ENCODE measurements at places on chromosomes 6 and 20. TPM values are rescaled to one million over a fixed set of nuclear protein-coding genes. Genes with fewer than 3 reads are reported as not detected.

DNA sequence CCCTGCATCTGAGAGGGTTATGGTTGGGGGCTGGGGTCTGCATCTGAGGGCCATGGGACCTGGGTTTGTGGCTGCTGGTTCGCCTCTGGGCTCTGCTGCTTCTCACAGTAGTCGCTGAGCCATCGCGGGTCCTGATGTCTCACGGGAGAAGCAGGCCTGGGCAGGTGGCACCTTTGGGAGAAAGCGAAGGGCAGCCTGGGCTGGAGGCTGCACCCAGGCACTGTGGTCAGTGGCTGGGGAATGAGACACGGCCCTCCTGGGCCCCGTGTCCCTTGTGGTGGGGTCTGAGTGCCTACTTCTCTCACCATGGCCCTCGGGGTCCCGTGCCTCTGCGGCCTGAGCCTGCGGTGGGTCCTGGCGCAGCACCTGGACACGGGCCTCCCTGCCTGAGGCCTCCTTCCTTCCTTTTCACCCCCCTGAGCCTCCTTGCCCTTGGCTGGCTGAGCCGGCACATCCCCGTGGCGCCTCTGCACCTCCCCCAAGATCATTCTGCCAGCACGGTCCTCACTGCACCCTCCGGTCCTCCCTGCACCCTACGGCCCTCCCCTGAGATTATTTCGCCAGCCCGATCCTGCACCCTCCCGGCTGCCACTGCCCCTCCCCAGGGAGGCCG is 206.0 kb downstream of the ERMARD start:
- DNase-seq = no peak
- no peaks in the 10 kb centered on the region for H3K4me1 ChIP-seq

DNA sequence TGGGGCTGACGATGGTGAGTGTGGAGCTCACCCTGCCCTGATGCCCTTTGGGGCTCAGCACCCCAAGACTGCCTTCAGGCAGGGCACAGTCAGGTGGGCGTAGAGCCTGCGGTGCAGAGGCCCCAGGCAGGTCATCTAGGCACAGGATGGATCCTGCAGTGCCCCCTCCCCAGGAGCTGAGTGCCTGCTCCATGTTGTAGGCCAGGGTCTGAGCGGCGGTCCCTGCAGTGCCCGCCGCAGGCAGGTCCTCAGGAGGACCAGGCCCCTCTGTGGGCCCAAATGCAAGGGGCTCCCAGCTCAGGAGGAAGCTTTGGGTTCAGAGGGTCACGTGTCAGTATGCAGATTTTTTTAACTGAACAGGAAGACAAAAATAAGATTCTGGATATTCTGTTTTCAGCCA is 2.8 kb downstream of the MRGBP start:
- no peak for DNase-seq
- H3K27me3 ChIP-seq = no peaks in the 10 kb centered on the region

GRCh38 chr6:55198715-55199114 is 24.4 kb downstream of the HCRTR2 start:
- no peaks in the 10 kb centered on the region for H3K27me3 ChIP-seq
- peak; percentile 3 for DNase-seq
- no peak overlapping the region for H3K27ac ChIP-seq
- H3K4me3 ChIP-seq = no peak overlapping the region

GRCh38 chr6:5053864-5054244 is 31.3 kb upstream of the PPP1R3G start:
- no peak overlapping the region for H3K4me3 ChIP-seq
- no peak overlapping the region for H3K27ac ChIP-seq
- H3K27me3 ChIP-seq = no peaks in the 10 kb centered on the region
- no peak for DNase-seq
- peaks cover 6% of the 10 kb centered on the region for H3K4me1 ChIP-seq

- DNase-seq = no peak
- no peaks in the 10 kb centered on the region for H3K27me3 ChIP-seq
- H3K27ac ChIP-seq = no peak overlapping the region
These were observed 988.7 kb downstream of the KIF16B start for GRCh38 chr20:15584507-15584906.

DNA sequence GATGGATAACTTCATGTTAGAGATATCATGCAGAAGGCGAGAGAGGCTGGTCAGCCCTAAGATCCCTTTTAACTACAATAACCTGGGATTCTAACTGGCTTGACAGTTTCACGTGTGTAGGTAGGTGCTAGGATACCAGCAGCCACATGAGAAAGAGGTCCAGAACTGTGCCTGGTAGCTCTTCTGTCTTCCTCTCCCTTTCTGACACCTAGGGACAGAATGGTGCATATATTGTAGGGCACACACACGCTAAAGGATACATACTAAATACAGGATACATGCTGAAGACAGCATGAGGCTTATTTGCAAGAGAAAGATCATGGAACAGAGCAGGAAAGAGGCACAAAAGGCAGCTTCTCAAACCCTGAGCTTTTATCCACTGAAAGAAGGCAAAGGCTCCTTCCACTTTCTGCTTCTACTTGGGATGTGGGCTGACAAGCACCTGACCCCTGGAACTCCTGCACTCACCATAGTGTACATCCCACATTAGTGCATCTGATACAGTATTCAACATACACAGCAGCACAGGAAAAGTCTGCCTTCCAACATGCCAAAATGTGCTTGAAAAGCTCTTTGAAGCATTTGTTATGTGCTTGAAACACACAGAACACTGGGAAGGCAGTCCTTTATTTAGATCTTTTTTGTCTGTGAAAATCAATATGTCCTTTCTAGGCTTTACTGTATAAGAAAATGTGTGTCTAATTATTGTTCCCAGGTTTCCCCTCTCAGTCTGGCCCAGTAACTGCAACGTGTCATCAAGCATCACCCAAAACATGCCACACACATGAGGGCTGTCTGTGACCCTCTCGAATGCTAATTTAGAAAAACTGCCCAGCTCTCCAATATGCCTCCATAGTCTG is 3.2 kb downstream of the SLC22A23 start:
- H3K27ac ChIP-seq = no peak overlapping the region
- peaks cover 6% of the 10 kb centered on the region for H3K36me3 ChIP-seq
- H3K4me1 ChIP-seq = peaks cover 7% of the 10 kb centered on the region
- H3K4me3 ChIP-seq = no peak overlapping the region
- DNase-seq = no peak
- H3K27me3 ChIP-seq = no peaks in the 10 kb centered on the region

- no peaks in the 10 kb centered on the region for H3K4me1 ChIP-seq
- no peak overlapping the region for H3K27ac ChIP-seq
- H3K4me3 ChIP-seq = no peak overlapping the region
- H3K27me3 ChIP-seq = no peaks in the 10 kb centered on the region
- DNase-seq = no peak
These were observed 4.2 kb upstream of the UBE2J1 start for GRCh38 chr6:89356642-89357170.

- H3K4me3 ChIP-seq = no peak overlapping the region
- peak; percentile 45 for DNase-seq
- no peak overlapping the region for H3K27ac ChIP-seq
- no peaks in the 10 kb centered on the region for H3K4me1 ChIP-seq
- H3K27me3 ChIP-seq = peaks cover 38% of the 10 kb centered on the region
These were observed 114.3 kb upstream of the SYNCRIP start for GRCh38 chr6:85756982-85757381.

DNA sequence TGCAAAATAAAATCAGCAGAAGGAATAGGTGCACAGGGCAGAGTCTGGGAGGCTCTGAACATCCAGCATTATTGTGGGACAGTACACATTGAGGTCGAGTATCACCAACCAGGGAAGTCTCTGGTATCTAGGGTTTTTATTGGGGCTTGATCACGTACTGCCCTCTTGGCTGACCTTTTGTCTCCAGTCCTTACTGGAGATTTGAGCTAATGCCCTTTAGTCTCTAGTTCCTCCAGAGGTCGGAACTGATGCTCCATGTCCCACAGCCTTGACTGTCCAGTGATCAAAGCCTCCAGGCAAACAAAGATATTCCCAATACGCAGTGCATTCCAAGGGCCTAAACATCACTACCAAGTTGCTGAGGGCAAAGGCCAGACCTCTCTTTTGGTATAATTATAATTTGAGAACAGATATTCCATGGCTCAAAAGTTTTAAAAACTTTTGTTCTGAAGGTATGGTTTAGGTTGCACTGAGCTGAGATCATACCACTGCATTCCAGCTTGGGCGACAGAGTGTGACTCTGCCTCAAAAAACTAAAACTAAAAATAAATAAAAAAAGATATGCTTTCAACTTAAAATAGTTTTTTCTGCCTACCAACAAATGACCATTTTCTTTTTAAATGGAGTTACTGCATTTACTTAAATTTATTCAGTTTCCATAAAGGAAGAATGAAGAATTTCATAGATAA is 56.9 kb upstream of the DYNLRB1 start:
- no peak overlapping the region for H3K4me3 ChIP-seq
- H3K27me3 ChIP-seq = no peaks in the 10 kb centered on the region
- peaks cover 71% of the 10 kb centered on the region for H3K36me3 ChIP-seq
- H3K27ac ChIP-seq = no peak overlapping the region
- H3K4me1 ChIP-seq = no peaks in the 10 kb centered on the region

DNA sequence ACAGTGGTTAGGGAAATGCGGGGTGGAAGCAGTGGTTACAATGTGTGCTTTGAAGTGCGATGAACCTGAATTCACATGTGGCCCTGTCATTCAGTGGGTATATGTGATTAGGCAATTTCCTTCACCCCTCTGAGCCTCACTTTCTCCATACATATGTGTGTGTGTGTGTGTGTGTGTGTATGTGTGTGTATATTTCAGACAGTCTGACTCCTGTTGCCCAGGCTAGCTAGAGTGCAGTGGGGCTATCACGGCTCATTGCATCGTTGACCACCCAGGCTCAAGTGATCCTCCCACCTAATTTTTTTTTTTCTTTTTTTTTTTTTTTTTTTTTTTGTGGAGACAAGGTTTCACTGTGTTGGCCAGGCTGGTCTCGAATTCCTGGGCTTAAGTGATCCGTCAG is 6.3 kb downstream of the PPP1R14C start:
- no peak overlapping the region for H3K27ac ChIP-seq
- DNase-seq = no peak
- peaks cover 14% of the 10 kb centered on the region for H3K36me3 ChIP-seq
- H3K4me3 ChIP-seq = no peak overlapping the region

DNA sequence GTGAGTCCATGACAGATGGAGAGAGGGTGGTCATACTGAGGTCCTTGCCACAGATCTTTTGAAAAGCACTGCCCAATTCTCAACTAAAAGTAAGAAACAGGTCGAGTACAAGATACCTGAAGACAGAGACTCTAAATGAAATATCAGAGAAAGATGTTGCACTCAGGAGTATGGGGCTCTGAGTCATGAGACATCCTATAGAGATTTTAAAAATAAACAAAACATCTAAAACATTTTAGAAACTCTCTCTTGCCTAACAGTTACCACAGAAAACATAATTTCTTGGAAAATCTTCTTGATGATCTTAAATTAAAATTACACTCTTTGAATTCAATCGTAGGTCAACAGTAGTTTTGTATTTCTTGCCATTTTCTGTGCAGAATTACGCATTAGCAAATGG is 348.9 kb upstream of the MARCKS start:
- no peak overlapping the region for H3K27ac ChIP-seq
- no peak overlapping the region for H3K4me3 ChIP-seq
- H3K27me3 ChIP-seq = no peaks in the 10 kb centered on the region
- no peaks in the 10 kb centered on the region for H3K36me3 ChIP-seq
- DNase-seq = no peak

- peak; percentile 89 for DNase-seq
- no peaks in the 10 kb centered on the region for H3K27me3 ChIP-seq
- H3K27ac ChIP-seq = peak overlapping the region; percentile 21
These were observed 165.4 kb upstream of the CITED2 start for GRCh38 chr6:139539852-139540251.

DNA sequence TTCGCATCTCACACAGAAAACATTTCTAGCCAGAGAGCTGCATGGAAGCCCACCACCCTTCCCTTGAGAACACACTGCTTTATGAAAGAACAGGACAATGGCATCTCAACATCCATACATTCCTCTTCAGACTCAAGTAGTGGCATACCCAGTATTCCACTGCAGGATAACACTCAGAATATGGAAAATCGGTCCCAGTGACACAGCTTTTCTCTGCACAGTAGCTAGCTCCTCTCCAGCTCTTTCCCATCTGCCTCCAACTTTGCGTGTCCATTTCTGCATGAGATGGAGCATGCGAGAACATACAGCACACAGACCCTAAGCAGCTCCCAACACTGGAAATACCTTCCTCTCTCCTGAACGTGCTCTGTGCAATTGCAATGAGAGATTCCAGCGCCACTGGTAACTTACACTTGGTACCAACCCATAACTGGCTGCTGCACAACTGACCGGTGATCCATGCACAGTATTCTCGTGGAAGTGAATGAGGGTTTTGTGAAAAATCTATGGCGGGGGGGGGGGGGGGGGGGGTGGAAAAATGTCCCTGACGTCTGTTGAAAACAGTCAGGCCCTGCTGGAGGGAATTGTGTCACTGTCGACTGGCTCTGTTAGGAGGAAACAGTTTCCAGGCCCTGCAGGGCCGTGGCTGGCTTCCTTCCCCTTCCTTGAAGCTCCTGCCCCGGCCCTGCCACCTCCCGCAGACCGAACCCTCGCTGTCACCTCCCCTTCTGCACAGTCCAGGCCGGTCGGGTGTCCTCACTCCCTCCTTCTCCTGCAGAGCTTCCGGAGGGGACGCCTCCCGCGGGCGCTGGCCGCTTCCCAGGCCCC is 265.9 kb upstream of the QKI start:
- no peaks in the 10 kb centered on the region for H3K36me3 ChIP-seq
- no peaks in the 10 kb centered on the region for H3K27me3 ChIP-seq
- no peak overlapping the region for H3K4me3 ChIP-seq

GRCh38 chr6:114052141-114052540 is 81.2 kb upstream of the HDAC2 start:
- H3K4me1 ChIP-seq = peaks cover 6% of the 10 kb centered on the region
- DNase-seq = no peak
- H3K27me3 ChIP-seq = no peaks in the 10 kb centered on the region
- H3K36me3 ChIP-seq = no peaks in the 10 kb centered on the region
- no peak overlapping the region for H3K27ac ChIP-seq
- no peak overlapping the region for H3K4me3 ChIP-seq

DNA sequence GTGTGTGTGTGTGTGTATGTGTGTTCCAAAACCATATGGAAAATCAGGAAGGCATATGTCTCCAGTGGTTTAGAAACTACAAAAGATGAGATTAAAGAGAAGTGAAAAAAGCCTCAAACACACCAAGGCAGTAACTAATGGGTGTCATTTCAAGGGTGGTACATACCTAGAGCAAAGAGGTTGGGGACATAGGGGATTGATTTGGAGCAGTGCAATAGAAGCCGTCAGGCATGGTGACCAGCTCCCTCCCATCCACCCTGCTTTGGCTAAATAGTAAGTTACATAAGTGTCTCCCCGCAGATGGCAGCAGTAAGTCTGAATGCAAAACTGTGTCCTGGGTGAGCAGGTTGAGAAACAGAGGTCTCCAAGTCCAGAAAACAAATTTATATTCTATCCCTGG is 10.4 kb upstream of the ELMO2 start:
- no peaks in the 10 kb centered on the region for H3K4me1 ChIP-seq
- no peak for DNase-seq
- no peaks in the 10 kb centered on the region for H3K36me3 ChIP-seq
- H3K4me3 ChIP-seq = no peak overlapping the region

GRCh38 chr6:168181876-168182275 is 102.9 kb upstream of the FRMD1 start:
- no peak overlapping the region for H3K27ac ChIP-seq
- peaks cover 5% of the 10 kb centered on the region for H3K36me3 ChIP-seq
- no peak for DNase-seq
- H3K4me3 ChIP-seq = no peak overlapping the region

The RBM39 gene
- total RNA-seq = 380 TPM

The C6orf132 gene
- 31.9 TPM for total RNA-seq

The EFCAB8 gene
- not detected for total RNA-seq

The LGSN gene
- total RNA-seq = not detected

The KCNS1 gene
- total RNA-seq = not detected

The TCF15 gene
- not detected for total RNA-seq

The TDRD6 gene
- 0.66 TPM for total RNA-seq

The LRRN4 gene
- not detected for total RNA-seq

The PHF3 gene
- 41.0 TPM for total RNA-seq

The MATN4 gene
- total RNA-seq = not detected

The TREM2 gene
- 0.63 TPM for total RNA-seq

Data from MCF 10A (cell line).